ENCODE measurements at places on chromosomes 1 and 21. TPM values are rescaled to one million over a fixed set of nuclear protein-coding genes. Genes with fewer than 3 reads are reported as not detected.

Gene KRTAP13-2
- not detected for total RNA-seq

DNA sequence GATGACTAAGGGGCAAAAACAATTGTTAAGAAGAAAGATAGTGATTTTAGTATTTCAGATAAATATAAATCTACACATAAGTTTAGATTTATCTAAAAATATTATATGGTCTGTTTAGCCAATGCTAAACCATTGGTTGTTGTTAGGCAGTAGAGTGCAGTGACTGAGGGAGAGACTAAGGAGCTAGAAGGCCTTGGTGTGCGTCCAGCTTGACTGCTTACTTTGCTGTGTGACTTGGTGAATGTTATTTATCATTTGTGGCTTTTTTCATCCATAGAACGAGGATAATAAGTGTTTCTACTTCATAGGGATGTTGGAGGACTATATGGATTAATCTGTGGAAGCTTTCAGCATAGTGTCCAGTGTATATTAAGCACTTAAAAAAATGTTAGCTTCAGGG is 264.7 kb upstream of the C1orf105 start:
- DNase-seq = no peak

DNA sequence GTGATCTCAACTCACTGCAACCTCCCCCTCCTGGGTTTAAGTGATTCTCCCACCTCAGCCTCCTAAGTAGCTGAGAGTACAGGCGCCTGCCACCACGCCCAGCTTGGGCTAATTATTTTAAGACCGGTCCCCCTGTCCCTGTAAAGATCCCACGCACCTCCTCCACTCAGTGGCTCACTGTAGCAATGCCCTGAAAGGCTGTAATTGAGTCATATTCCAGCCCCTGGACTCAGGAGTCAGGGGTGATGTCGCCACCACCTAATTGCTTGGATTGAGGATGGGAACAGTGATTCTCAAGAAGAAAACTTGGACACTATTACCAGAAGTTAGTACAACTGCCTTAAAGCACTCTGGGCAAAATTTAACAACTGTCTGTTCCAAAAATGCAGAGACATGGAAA is 3.1 kb upstream of the EDARADD start:
- no peak for DNase-seq

DNA sequence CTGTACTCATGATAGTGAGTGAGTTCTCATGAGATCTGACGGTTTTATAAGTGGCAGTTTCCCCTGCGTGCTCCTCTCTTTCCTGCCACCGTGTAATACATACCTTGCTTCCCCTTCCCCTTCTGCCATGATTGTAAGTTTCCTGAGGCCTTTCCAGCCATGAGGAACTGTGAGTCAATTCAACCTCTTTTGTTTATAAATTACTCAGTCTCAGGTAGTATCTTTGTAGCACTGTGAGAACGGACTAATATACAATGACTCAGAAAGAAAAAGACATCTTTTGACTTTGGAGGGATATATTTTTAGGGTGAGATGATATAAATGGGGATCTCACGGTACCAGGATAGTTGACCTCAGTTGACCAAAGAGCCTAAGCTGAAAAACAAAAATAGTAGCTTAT is 74.7 kb upstream of the BACH1 start:
- no peak for DNase-seq

- DNase-seq = no peak
These were observed 61.3 kb upstream of the PLD5 start for GRCh38 chr1:242585616-242586359.

GRCh38 chr1:183821309-183821888 is 16.5 kb downstream of the RGL1 start:
- no peak for DNase-seq

Gene OSCP1
- 5.7 TPM for total RNA-seq

Gene KCNJ9
- total RNA-seq = not detected

- no peak for DNase-seq
These were observed 382.9 kb upstream of the B3GALT2 start for GRCh38 chr1:193569096-193569982.

DNA sequence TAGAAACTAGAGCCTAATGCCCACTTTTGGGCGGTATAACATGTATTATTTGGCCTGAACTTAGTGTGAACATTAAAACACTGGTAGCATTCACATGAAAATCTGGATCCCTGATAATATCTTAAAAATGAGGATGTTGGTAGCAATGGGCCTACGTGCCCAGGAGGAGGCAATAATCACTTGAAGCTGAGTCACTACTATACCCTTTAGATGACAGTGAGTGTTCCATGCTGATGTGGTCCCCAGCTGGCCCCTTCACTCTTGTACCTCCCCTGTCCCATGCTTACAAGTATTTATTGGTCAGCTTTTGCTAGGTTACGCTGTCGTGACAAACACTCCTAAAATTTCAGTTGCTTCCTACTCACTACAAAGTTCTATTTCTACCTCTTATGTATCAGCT is 23.0 kb upstream of the POU2F1 start:
- no peak for DNase-seq

DNA sequence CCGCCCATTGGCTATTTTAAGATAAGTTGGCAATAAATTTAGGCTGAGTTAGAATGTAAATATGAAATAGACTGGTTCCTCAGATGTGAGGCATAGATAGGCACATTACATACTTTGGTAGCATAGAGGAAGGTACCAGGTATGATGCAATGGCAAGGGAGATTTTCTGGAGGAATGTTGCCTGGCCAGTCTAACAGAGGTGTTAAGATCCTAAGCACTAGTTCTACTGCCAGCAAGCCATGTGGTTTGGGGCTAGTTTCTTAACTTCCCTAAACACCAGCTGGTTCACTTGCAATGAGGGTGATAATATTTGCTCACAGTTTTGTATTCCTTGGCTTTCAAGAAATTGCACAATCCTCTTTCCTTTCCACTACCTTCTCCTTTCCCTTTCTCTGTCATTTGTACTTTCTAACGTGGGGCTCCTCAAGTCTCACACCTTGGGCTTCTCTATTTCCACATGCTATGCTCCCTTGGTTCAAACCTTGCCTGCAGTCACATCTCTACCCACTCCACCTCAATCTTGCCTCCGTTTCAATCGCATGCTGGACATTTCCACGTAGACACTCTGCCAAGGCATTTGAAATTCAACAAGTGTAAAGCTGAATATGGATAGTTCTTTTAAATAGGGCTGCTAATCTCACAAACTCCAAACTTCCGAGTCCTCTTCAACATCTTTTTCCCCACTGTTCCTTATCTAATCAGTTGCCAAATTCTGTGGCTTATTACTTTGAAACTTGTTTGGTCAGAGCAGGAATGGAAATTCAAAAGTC is 4.7 kb upstream of the CD55 start:
- no peak for DNase-seq

DNA sequence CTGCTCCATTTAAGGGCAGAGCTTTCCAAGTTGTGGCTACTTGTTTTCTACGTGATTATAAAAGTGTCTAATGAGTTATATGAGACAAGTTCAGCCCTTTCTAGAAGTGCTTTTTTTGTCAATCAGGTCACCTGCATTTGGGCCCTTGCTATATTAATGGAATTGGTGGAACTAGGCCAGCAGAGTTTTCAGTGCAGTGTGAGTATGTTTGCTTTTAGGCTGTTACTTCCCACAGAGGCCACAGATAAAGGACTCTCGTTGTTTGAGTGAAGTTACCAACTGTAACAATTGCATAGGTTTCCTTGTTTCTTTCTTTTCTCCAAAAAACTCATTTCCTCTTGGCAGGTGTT is 10.9 kb downstream of the SMAP2 start:
- DNase-seq = no peak

Data from posterior vena cava (tissue), 2 donors.